ENCODE measurements at places on chromosomes 3 and 15. TPM values are rescaled to one million over a fixed set of nuclear protein-coding genes. Genes with fewer than 3 reads are reported as not detected.

SLC51A gene
- total RNA-seq: not detected

SPINK8 gene
- not detected for total RNA-seq

TMEM266 gene
- total RNA-seq: 5.5 TPM

TUBGCP5 gene
- total RNA-seq: 10.4 TPM

CD200R1 gene
- 0.34 TPM for total RNA-seq

CCRL2 gene
- 0.84 TPM for total RNA-seq

C2CD4A gene
- total RNA-seq: 3.1 TPM

DNA sequence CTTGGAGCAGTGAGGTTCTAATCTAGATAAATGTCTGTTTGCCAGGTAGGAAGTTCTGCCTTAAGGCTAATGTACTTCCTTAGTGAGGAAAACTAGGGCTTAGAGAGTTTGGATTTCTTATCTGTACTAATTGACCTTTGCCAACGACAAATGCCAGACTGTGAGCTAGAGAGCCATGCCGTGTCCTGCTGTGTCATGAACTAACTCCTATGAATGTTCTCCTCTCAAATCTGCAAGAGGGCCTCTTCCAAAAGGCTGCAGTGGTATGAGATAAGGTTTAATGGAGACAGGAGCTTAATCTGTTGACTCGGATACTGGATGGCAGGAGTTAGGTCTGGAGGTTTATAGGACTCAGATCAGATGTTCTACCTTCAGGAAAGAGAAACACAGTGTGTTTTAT, 524.9 kb downstream of the NTRK3 start:
- no peaks in the 10 kb centered on the region for H3K27me3 ChIP-seq
- H3K36me3 ChIP-seq: no peaks in the 10 kb centered on the region
- no peak overlapping the region for H3K27ac ChIP-seq

DNA sequence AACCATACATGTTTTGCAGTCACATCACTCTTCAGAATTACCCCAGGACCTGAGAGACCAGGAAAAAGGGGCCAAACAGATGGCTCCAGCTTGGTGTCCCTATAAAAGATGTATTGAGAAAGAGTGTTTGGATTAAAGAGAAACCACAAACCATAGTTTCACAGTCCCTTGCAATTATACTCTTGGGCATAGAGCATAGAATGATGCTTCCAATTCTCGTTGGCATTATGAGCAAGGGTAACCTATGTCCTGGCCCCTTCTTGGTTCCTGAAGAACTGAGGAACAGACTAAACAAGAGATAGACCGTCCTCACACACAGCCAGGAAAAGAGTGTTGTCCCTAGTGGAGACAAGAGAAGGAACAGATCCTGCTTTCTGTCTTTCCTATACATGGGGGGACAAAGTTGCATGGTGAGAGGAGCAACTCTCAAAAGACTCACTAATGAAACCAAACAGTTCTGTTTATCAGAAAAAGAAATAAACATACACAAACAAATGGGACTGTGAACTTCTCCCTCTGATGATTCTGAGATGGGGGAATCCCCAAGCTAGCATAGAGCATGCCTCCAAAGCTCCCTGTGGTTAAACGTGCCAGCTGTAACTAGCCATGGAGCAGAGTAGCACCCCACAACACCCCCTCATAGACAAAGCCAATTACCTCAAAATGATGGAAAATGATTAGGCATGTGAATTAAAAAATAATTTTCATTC, 908.6 kb downstream of the NTRK3 start:
- no peak overlapping the region for H3K4me3 ChIP-seq
- no peaks in the 10 kb centered on the region for H3K4me1 ChIP-seq
- H3K27me3 ChIP-seq: no peaks in the 10 kb centered on the region
- DNase-seq: no peak
- H3K27ac ChIP-seq: no peak overlapping the region

GRCh38 chr3:185649414-185649813, 63.3 kb downstream of the SENP2 start:
- H3K4me3 ChIP-seq: no peak overlapping the region
- no peak for DNase-seq
- H3K27me3 ChIP-seq: no peaks in the 10 kb centered on the region

DNA sequence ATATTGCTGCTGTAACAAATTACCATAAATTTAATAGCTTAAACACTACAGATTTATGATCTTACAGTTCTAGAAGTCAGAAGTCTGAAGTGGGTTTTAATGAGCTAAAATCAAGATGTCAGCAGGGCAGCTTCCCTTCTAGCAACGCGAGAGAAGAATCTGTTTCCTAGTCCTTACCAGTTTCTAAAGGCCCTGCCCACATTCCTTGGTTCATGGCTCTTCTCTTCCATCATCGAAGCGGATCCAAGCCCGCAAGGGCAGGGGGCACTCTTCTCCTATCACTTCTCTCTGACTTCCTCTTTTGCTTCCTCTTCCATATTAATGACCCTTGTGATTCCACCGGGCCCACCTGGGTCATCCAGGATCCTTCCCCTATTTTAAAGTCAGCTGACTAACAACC, 16.1 kb downstream of the MINDY4B start:
- no peak overlapping the region for H3K27ac ChIP-seq
- no peaks in the 10 kb centered on the region for H3K36me3 ChIP-seq
- no peak for DNase-seq
- H3K4me1 ChIP-seq: no peaks in the 10 kb centered on the region
- H3K4me3 ChIP-seq: no peak overlapping the region

DNA sequence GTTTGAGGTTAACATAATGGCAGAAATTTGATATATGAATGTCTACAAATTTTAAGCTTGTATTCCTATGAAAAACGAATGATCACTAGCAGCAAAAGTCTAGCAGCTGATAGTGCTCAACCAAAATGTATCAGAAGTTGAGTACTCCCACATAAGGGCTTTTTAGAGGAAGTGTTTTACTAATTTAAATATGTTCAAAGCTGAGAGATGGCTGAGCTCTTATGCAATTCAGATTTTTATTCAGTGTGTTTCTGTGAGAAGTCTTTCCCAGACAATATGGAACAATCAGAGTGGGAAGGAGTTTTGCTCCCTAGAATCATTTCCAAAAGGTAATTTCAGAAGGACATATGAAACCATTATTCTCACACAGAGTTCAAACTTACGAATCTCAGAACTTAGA, 327.0 kb downstream of the ZPLD1 start:
- DNase-seq: no peak
- H3K4me3 ChIP-seq: no peak overlapping the region
- H3K27me3 ChIP-seq: no peaks in the 10 kb centered on the region
- H3K36me3 ChIP-seq: no peaks in the 10 kb centered on the region
- H3K27ac ChIP-seq: no peak overlapping the region

DNA sequence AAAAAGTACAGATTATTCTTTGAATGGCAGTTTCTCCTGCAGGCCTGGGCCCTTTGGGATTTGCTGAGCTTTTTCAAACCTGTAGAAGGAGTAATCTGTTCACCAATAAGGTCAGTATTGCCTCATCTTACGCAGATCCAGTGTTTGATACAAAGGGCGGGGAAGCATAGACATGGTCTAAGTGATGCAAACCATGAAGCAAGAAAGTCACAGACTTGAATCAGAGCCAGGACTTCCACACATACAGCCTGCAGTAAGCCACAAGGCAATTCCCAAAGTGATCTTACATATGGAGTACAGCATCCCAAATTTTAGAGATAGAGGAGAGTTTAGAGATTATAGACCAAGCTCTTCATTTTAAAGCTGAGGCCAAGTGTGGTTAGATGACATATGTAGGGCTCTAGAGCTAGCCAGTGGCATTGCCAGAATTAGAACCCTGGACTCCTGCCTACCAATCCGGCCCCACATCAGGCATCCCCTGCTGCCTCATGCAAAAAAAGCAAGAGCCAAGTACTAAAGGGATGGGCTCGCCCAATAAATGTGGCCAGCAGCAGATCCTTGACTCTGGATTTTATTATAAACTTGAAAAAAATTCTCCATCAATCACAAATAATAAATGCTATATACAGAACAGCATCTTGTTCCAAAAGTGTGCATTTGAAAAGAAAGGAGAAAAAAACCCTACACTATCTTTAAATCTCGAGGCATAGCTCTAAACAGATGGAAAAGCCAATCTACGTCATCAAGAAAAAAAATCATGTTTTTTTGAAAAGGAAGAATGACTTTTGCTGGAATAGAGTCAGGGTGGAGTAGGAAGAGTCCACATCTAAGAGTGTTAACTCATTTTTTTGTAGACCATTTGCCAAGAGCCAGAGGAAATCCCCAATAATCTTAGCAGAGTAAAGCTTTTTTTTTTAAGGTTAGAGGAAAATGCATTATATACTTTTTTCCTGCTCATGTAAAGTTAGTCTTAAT, 24.0 kb downstream of the ABI3BP start:
- no peak overlapping the region for H3K4me3 ChIP-seq
- H3K4me1 ChIP-seq: no peaks in the 10 kb centered on the region
- H3K27me3 ChIP-seq: no peaks in the 10 kb centered on the region
- DNase-seq: no peak

DNA sequence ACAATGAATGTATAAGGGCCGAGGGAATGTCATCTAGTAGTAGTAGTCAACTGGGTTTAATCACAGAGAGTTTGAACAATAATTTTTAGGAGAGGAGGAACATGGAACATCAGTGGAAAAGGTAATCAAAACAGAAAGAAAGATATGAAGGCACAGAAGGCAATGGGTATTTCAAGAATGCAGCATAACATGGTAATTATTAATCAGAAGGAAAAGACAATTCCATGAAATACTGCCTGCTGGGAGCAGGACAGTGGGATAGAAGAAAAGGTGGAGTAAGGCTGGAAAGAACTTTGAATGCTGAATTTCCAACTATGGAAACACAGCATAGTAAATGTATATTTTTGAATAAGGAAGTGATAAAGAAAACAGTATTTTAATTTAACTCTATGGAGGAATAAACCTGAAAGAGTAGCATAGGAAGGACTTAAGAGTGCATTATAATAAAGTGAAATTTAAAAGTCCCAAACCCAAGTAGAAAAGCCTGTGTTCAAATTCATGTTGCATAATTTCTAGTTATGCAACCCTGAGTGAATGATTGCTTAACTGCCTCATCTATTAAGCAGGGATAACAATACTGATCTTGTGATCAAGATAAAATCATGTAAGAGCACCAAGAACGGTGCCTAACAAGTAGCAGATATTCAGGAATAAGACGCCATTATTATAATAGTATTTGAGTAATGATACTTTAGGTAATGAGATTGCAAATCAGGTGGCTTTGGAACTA, 357.7 kb downstream of the TBC1D5 start:
- H3K4me1 ChIP-seq: peaks cover 8% of the 10 kb centered on the region
- no peaks in the 10 kb centered on the region for H3K27me3 ChIP-seq
- no peak for DNase-seq
- H3K27ac ChIP-seq: peak overlapping the region; percentile 9
- H3K4me3 ChIP-seq: no peak overlapping the region

DNA sequence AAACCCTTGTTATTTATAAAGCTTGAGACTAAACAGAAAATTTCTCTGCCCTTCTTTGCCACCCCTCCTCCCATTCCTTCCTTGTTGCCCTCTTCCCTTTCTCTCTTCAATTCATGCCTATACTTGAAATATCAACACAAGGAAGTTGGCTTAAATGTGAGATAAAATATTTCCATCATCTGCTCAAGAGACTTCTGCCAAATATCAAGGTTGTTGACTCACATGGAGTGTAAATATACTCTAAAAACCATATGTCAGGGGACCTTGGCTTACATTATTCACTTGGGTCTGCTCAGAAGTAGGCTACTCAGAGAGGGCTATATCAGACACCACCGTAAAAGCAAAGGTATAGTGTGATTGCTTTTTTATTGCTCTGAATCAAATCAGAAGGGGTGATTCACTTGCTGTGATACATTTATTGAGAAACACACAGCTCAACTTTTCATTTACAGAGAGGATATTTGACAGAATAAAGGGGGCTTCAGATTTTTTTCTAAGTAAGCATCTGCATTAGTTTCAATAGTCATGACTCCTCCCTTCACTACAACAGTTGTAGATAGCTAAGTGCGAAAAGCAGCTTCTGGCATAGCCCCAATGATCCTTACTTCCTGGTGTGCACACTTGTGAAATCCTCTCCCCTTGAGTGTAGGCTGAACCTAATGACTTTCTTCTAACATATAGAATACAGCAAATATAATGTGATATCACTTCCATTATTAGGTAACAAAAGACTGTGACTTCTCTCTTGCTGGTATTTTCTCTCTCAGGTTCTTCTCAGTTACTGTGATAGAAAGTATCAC, 386.2 kb downstream of the EFHB start:
- H3K4me1 ChIP-seq: no peaks in the 10 kb centered on the region
- no peak for DNase-seq
- no peaks in the 10 kb centered on the region for H3K36me3 ChIP-seq
- H3K4me3 ChIP-seq: no peak overlapping the region
- H3K27ac ChIP-seq: no peak overlapping the region

- no peak overlapping the region for H3K4me3 ChIP-seq
- no peaks in the 10 kb centered on the region for H3K27me3 ChIP-seq
- DNase-seq: no peak
- H3K36me3 ChIP-seq: no peaks in the 10 kb centered on the region
- H3K27ac ChIP-seq: no peak overlapping the region
Observed at GRCh38 chr3:37297459-37297858, 123.1 kb upstream of the LRRFIP2 start.

DNA sequence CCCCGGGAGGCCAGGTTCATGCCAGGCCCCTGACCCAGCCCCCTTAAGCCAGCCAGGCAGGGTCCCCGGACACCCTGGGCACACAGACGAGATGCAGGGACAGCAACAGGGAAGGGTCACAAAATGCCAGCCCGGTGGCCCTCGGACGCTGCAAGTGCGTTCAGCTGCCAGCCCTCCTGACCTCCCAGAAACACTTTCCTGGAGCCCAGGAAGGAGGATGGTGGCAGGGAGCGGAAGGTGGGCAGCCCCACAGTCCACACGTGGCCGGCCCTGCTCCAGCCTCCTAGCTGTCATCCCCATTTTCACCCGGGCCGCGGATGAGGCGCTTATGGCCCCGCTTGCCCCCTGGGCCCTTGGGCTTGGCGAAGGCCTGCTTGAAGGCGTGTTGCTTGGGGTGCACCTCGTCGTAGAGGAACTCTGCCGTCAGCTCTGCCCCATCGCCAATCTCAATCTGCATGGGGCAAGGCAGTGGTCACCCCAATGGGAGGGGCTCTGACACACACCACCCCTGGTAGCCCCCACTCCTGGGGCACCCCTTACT, 3.4 kb upstream of the TLR9 start:
- H3K4me3 ChIP-seq: no peak overlapping the region
- peaks cover 5% of the 10 kb centered on the region for H3K36me3 ChIP-seq
- DNase-seq: no peak
- H3K27me3 ChIP-seq: no peaks in the 10 kb centered on the region
- no peaks in the 10 kb centered on the region for H3K4me1 ChIP-seq
- H3K27ac ChIP-seq: no peak overlapping the region

DNA sequence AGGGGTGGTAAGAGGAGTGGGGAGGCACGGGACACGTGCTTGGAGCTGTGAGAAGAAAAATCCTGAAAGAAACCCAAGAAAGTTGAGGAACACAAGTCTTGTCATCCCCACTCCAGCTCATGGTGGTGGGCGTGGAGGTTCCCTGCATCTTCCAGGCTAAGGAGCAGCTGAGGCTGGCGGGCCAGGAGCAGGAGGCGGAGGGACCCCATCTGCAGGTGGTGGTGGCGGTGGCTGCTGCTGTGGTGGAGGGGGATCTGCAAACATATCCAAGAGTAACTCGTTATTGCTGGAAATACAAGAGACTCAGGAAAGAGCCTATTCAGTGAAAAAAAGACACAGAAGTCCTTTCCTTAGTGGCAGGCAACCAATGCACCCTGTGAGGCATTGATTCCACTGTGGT, 9.4 kb upstream of the CSPG5 start:
- DNase-seq: no peak
- no peaks in the 10 kb centered on the region for H3K4me1 ChIP-seq
- no peak overlapping the region for H3K27ac ChIP-seq
- H3K4me3 ChIP-seq: no peak overlapping the region
- no peaks in the 10 kb centered on the region for H3K36me3 ChIP-seq

GRCh38 chr15:100771746-100772145, 107.9 kb upstream of the ALDH1A3 start:
- H3K4me1 ChIP-seq: no peaks in the 10 kb centered on the region
- DNase-seq: peak; percentile 8
- no peak overlapping the region for H3K4me3 ChIP-seq
